ENCODE measurements at places on chromosomes 2 and 18.

DNA sequence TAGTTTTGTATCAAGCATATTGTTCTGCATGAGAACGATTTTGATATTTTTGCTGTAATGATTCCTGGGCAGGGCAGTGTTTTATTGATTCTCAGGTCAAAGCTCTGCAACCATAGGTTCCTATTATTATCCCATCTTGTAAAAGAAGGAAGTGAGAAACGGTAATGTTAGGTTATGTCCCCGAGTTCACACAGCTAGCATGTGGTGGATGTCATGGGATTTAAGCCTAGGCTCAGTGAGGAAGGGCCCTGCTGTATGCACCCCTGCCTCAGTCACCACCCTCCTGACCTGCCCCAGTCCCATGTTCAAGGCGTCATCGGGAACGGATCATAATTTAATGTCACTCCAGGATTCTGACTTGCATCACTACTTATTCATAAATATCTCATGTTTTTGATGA lies 10.7 kb downstream of the ACP1 start:
- no peak for DNase-seq

DNA sequence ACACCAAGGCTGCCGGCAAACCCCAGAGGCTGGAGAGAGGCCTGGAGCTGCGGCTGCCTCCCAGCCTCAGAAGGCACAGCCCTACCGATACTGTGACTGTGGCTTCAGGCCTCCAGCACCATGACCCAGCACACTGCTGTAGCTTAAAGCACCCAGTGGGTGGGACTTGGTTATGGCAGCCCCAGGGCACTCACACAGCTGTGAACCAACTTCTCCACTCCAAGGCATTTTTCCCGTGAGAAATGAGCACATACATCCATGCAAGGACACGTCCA lies 199.5 kb downstream of the NDUFA10 start:
- DNase-seq = no peak

GRCh38 chr18:4636967-4637366 lies 181.9 kb upstream of the DLGAP1 start:
- no peak for DNase-seq

DNA sequence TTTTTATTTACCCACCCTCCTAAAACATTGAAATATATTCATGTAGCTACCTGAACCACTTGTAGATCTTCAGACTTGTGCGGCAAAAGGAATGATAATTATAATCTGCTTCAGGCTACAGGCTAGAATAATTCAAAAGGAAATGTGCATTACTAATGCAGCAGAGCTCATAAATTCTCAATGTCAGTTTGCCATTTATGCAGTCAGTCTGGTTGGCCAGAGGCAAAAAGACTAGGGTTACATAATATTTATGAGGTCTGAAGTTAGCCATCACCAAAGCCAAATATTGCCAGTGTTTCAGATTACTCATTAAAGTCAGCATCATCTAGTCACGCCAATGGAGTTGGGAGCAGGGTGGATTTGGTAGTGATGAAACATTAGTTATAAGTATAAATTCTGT lies 38.9 kb downstream of the METAP1D start:
- DNase-seq = no peak

GRCh38 chr2:215020283-215020682 lies 118.1 kb downstream of the ABCA12 start:
- no peak for DNase-seq

DNA sequence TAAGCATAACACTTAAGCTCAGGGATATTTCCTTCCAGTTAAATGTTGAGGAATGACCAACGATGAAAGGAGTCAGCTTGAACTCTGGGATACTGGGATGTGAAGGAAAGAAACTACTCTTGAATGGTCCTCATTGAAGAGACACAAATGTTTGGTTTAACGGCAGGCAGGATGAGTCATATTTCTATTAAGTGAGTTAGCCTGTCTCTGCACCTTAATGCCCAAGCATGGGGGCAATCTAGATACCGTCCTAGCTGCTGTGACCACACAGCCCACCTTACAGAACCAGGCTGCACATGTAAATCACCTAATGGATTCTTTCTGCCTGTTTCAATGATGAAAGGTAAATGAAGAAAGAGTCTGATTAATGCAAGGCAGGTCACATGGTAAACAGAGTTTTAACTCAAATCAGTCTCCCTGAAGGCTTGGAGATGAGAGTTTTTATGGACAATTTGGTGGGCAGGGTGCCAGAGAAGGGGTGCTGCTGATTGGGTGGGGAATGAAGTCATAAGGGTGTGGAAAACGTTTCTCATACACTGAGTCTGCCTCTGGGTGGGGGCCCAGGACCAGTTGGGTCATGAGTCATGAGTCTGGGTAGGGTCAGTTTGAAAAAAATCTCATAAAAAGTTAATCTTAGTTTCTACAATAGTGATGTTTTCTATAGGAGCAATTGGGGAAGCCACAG lies 144.6 kb upstream of the MMADHC start:
- DNase-seq = no peak

- no peak for DNase-seq
These were observed 29.8 kb downstream of the TMEM87B start for GRCh38 chr2:112084689-112085374.

DNA sequence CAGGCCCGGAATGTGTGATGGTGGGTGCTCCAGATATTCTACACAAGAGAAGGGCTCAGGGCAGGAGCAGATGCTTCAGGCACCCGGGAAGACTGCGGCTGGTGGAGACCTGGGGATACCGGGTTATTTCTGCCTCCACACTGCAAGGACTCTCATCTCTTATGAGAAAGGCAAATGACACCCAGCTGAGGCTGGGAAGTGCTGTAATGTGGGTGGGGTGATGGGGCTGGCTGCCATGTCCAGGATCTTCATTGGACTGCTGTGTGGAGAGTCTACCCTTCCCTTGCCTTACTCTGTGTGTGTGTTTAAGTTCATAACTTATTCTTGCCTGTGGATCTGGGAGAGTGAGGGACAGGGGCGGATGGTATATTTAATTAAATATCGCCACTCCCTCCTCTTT lies 124.1 kb downstream of the KLHL29 start:
- DNase-seq = no peak

- no peak for DNase-seq
These were observed 89.9 kb downstream of the GLI2 start for GRCh38 chr2:120825370-120826259.

DNA sequence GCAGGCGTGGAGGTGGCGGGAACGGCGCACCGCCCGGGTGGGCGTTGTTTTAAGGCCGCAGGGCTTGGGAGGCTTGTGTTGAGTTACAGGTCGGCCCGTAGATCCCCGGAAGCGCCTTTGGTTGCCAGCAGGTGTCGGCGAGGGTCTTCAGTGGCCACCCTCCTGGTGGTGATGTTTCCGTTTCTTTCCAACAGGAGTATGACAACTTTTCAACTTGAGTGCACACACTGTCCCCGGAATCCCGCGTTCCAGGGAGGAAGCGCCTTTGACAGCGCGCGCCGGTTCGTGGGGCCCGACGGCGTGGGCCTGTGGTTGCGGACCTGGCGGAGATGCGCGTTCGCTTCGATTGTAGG lies 1.0 kb upstream of the HDAC4 start:
- DNase-seq = no peak

DNA sequence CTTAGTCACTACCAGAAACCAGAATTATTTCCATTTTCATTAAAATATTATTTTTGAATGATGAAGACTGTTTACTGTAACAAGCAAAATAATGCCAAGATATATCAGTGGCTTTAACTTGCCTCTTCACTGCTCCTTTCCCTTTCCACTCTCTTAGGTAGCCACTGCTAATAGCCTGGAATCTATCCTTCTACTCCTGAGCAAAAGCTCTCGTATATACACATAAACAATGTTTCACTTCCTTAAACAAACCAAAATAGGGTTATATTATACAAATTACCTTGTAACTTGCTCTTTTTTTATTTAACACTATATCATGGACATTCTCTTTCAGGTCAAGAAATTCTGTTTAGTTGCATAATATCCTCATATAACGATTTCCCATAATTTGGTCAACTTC lies 20.8 kb downstream of the IMMT start:
- no peak for DNase-seq

DNA sequence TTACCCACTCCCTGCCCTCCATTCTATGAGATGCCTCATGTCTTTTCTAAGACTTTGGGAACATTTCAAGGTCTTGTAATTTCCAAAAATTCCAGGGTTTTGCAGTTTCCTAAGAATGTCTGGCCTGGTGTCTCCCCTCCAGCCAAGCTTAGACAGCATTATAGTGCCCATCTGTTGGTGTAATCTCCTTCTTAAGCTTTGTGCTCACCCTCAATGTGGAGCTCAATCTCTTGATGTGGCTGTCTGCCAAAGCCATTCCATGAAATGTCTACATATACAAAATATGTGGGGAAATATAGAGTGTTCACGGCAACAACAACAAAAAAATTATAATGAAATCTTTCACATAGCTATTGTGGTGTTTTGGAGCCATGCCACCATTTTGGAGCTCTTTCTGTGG lies 558.4 kb downstream of the PIK3C3 start:
- DNase-seq = no peak

DNA sequence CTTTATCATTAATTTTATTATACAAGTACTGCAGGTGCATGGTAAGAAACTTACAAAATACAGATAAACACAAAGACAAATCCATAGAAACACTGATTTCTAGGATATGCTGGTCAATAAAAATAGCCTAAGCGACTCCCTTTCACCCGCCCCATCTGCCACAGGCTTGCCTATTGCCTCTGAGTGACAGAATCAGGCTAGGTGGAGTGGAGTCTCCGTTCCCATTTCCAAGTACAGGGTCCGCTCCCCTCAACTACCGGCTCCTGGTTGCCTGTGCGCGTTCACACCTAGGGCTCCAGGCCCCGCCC lies 201 bp upstream of the TRAPPC12 start:
- DNase-seq = no peak

DNA sequence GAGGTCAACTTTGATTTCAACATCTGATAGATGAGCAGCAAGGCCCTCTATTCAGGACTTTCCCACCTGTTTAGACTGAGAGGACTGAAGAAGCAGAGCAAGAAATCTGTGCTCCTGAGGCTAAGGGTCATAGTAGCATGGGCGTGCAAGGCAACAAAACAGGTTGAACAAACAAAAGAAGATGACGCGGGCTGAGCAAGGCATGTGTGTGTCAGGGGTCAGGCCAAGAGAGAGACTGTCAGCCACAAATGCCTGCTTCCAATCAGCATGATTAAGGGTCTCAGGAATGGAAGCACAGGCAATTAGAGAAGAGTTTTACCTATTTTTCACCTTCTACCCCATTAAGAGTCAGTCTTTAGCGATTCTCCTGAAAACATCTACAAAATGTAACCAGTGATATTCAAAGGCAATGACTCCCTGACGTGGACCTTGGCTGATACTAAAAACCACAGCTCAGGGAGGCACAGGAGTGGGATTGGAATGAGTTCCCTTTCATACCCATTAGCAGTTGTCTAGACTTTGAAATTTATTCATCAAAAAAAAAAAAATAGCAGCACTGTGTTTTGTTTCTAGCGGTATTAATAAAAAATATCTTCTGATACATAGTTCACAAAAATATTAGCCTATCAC lies 81.9 kb downstream of the DYNAP start:
- no peak for DNase-seq

GRCh38 chr2:128557069-128557468 lies 238.4 kb upstream of the HS6ST1 start:
- no peak for DNase-seq

DNA sequence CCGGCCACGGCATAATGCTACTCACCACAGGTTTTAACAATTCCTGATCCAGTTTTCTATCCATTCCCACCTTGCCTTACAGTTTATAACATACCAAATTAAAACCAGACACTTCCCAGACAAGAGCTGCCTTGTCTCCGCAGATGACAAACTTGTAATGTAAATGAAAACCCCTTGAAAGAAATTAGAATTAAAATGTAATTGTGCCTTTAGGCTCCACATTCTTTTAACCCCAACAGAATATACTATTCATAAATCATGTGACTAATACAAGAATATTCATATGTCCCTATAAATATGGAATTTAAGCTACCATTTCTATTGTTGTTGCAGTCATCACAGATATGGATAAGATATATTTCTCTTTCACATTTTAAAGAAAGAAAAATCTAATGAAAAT lies 69.9 kb upstream of the ZBTB14 start:
- DNase-seq = no peak

DNA sequence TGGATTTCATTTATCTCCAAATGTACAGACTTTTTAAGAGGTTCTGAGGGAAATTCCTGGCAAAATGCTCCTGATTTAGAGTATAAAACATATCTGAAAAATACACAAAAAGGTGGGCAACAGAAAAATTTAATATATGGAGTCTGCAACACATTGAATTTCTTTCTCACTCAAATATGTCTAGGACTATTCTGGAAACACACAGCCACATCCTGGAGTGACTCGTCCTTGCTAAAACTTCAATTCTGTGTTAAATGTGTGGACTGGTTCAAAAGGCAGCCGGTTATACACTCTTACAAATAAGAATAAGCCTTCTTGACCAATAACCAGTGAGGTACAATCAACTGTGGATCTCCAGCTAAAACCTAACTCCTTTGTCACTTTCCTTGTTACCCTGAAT lies 44.1 kb upstream of the RND3 start:
- DNase-seq = no peak

- DNase-seq = no peak
These were observed 167.6 kb downstream of the AFF3 start for GRCh38 chr2:99974682-99975375.

DNA sequence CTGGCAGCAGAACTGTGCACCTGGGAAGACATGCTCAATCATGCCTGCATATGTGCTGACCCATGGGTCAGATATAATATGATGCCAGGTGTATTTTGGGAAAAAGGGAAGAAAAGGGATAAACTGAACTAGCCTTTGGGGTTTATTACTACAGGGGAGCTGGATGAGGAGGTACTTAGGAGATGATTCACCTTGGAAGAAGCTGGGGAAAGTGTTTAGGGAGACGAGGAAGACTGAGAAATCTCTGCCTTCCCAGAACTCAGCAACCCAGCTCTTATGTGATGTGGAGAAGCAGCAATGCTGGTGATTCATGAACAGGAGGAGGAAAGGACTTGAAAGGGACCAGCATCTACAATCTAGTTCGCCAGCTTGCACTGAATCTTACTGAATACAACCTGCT lies 110.2 kb downstream of the BARD1 start:
- DNase-seq = no peak

GRCh38 chr2:6924924-6925409 lies 7.8 kb downstream of the RNF144A start:
- no peak for DNase-seq
